Esophagus mucosa (tissue), 1 donor: ENCODE measurements at places on chromosomes 2 and 18. TPM values are rescaled to one million over a fixed set of nuclear protein-coding genes. Genes with fewer than 3 reads are reported as not detected.

HOXD8 gene
- 0.88 TPM for total RNA-seq

KLHL41 gene
- total RNA-seq: 0.40 TPM

FBLN7 gene
- 1.4 TPM for total RNA-seq

- ATAC-seq: no peak
Measured at GRCh38 chr2:32212295-32212694, 46.6 kb downstream of the SLC30A6 start.

DNA sequence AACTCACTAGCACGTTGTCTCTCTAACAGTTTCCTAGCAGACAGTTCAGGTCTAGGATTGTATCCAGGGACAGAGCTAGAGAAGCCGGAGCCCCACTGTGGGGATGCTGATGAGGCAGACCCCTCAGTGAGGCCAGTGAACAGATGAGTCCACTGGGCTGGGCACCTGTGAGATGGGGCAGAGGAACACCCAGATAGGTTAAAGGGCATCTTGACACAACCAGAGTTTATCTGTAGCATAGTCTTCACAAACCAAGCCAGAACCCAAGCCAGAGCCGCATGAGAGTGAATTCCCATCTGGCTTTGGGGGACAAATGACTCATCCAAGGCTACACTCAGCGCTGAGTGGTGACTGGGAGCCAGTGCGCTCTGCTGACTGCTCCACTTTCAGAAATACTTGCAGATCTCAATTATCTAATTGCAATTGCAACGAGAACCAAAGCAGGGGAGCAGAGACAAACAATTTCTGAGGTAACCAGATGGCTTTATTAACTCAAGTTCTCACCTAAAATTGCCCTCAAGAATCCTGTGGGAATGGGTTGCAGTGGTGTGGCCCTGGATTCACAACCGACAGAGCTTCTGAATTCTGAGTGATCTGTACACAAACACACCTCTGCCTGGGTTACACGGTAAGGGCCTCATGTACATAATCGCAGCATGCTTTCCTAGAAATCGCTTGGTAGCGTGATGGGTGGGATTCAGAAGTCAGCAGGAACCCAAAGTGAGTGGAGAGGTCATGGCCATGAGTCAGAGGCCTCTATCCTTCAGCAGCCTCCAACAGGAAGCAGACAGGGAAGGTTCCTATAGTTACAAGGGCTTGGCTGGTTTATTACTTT, 48.7 kb upstream of the MSH2 start:
- no peak for ATAC-seq

KIAA2012 gene
- total RNA-seq: not detected

DNA sequence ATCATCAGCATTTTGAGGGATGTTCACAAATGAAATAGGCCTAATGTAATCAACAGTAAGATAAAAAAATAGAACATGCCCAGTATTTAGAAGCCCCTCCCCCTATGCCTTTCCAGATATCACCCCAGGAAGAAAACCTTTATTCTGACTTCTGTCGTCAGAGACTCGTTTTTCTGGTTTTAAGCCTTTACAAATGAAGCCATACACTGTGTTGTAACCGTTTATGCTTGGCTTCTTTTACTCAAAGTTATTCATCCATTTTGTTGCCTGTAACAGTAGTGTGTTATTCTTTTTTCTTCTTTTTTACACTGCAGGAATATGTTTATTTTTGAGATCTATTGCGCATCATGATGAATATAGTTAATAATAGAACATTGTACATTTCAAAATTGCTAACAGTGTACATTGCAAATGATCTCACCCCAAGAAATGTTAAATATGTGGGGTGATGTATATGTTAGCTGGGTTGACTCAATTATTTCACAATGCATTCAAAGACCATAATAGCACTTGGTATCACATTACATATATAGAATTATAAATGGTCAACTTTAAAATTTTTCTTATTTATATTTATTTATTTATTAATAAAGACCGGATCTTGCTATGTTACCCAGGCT, 28.1 kb upstream of the PNPT1 start:
- peak; percentile 81 for ATAC-seq

DNA sequence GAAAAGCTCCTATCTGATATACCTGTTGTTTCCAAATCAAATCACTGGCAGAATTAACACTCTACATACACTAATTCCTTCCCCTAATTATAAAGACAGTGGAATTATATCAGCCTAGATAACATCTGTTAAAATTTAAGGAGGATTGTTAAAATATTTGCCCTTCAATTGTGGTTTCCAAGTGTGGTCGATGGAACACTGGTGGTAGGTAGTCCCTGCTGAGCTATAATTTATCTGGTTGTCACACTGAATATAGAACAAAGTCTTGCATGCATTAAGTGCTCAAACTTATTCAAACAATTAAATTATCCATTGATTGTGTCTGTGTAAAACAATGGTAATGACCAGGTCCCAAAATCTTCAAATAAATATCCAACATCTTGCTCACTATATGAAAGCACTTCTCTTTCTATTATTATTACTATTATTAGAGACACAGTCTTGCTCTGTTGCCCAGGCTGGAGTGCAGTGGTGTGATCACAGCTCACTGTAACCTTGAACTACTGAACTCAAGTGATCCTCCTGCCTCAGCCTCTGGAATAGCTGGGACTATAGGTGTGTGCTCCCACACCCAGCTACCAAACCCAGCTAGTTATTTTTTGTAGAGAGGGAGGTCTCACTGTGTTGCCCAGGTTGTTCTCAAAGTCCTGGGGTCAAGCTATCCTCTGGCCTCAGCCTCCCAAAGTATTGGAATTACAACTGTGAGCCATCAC, 12.0 kb downstream of the CDH2 start:
- no peak for ATAC-seq

GRCh38 chr2:144475569-144476275, 44.2 kb downstream of the ZEB2 start:
- ATAC-seq: no peak

GPR75 gene
- total RNA-seq: 1.5 TPM

- no peak for ATAC-seq
Measured at GRCh38 chr18:13574355-13574754, 152.0 kb downstream of the FAM210A start.

DNA sequence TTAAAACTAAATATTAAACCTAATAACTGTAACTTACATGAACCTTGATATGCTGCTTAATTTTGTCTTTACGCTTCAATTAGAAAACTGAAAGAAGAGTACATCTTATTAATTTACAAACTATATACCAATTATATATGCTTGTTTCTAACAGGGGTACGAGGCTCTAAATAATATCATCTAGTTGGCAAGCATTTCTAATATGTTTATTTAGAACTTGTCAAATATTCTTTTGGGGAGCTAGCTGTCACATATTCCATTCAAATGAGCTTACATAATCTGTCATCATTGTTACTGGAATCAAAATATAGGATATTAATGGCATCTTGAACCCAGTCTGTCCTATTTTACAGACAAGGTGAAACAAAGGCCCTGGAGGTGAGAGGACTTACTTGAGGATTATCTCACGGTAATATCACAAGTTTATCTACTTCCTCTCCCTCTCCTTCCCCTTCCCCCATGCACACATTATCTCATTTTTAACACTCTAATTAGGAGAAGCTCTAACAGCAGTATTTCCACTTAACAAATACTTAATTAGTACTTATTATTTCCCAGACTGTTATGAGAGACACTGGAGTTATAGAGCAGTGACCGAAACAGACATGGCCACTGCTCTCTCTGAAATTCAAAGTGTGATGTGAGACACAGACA, 3.5 kb downstream of the PRKD3 start:
- no peak for ATAC-seq

GRCh38 chr2:178211460-178211859, 17.1 kb downstream of the OSBPL6 start:
- ATAC-seq: no peak

DNA sequence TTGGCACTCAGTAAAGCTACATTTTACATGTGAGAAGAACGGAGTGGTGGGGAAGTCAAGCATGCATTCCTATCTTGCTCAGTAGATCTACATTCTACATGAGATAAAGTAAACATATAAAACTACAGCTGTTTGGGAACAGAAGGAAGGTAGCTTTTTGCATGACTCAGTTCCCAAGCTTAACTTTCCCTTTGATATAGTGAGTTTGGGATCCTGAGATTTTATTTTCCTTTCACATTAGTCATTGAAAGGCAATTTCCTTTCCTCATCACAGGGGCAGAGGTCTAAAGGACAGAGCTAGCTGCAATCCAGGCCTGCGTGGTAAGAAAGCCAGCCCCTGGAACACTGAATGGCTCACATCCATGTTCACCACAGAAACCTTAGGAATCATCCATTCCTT, 257.2 kb downstream of the SRBD1 start:
- ATAC-seq: no peak

DNA sequence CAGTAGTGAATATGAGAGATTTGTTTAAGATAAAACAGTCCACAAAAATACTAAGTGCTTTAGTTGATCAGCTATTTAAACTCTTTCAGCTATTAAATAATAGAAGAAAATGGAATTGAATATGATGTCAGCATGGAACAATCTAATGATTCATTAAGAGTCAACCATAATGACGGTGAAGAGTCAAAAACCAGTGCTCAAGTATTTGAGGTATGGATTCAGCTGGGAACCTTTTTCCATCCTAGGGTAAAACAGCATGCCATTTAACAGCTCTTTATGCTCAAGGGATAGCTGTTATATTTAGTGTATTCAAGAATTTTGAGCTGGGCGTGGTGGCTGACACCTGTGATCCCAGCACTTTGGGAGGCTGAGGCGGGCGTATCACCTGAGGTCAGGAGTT, 29.7 kb downstream of the CARF start:
- no peak for ATAC-seq

GKN2 gene
- total RNA-seq: not detected

LYPD6B gene
- total RNA-seq: 3.2 TPM

LCT gene
- not detected for total RNA-seq

DNA sequence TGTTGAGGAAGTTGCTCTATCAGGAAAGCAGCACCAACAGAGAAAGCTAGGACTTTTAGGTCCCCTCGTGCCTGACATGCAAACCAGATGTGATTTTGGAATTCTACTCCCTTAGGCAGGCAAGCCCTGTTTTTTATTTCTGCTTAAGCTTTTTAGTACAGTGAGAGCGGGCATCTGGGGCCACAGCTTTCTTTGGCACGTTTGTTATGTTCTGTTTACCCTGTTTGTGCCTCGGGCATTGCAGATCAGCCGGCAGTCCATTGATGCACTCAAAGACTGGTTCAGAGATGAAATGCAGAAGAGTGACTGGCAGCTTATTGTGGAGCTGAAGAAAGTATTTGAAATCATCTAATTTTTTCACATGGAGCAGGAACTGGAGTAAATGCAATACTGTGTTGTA, 61.9 kb downstream of the EIF5B start:
- no peak for ATAC-seq

DNA sequence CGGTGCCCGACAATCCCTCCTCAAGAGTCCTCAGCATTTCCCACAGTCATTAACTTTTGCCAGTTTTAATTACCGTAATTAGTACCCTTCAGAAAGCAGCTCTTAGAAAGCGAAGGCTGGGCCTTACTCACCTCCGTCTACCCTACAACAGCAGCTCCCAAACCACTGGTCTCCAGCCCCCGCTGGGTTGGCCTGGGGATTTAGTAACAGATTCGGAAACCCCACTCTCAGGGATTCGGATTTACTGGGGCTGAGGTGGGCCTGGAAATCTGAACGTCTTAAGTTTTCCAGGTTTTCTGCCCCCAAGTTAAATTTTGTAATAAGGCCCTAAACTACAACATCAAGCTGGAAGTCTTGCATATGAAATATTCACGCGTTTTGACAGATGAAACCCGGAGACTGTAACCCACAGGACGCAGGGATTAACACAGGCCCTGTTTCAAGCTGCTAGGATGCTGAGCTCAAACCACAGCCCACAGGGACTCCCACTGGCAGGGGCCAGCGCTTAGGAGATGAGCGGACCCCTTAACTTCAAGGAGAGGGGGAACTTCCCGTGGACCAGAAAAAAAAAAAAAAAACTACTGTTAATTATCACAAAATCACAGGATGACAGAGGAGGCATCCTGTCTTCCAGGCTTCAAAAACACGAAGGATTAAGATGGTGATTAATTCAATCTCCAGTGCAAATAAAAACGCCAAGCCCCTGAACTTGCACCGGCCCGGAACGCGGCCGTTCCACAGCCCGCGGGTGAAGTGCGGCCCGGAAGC, 985 bp downstream of the ILKAP start:
- no peak for ATAC-seq

GRCh38 chr18:2147476-2148230, 423.7 kb downstream of the METTL4 start:
- ATAC-seq: peak; percentile 97

SOX11 gene
- not detected for total RNA-seq

DNER gene
- total RNA-seq: 0.60 TPM

DNA sequence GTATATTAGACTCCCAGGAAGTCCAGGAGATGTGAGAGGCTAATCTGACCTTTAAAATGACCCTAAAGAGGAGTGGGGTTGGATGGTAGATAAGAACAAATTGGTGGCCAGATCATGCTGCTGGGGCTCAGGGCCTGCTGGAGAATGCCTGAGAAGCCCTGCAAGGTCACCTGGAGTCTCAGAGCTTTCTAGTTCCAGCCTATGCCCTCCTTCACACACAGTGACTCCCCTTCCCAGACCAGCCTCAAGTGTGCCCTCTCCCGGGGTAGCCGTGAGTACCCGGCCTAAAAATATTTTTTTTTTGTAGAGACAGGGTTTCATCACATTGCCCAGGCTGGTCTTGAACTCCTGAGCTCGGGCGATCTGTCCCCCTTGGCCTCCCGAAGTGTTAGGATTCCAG, 44.2 kb upstream of the FZD5 start:
- ATAC-seq: no peak

LYPD6 gene
- total RNA-seq: 0.96 TPM

DNA sequence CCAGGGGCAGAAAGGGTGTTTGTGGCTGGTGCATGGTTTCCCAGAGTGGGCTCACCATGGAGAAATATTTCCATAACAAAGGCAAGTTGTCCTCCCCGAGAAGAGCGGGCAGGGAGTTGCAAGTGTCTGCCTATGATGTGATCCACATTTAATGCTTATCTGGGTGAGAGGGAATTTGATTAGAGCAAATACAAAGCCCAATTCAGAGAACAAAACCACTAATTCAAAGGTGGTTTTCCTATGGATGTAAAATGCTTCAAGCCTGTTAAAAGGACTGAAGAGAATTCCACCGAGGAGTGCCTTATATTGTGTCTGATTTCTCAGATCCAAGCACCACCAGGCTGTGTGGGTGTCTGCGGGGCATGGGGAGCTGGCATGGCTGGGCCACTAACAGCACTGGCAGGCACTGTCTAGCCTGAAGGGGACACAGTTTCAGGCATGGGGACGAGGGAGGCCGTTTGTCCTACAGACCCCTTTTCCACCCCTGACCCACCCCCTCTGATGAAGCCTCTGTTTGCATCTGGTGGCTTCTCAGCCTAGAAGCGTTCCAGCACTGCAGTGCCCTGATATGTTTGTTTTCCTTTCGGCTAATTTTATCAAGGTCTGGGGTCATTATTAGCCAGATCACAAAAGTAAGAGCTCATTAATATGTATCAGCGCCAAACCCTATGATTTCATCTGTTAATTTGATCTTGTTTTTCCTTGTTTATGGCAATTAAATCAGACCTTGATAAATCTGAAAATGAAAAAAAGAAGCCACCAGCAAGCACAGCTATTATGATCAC, 357.3 kb downstream of the HRH4 start:
- no peak for ATAC-seq

- ATAC-seq: no peak
Measured at GRCh38 chr18:58882686-58883085, 18.0 kb downstream of the ZNF532 start.

MGAT4A gene
- 5.6 TPM for total RNA-seq

FOXI3 gene
- total RNA-seq: not detected
